Activated naive CD4-positive, alpha-beta T cell treated with anti-CD3 and anti-CD28 coated beads for 36 hours (primary cell): ENCODE measurements at places on chromosomes 13 and 19. TPM values are rescaled to one million over a fixed set of nuclear protein-coding genes. Genes with fewer than 3 reads are reported as not detected.
A peak's percentile ranks its signal among the peaks of the same experiment; 100 is the strongest.

CTXN1 gene
- total RNA-seq: 0.43 TPM

ZNF665 gene
- total RNA-seq: 4.3 TPM

FBXO46 gene
- total RNA-seq: 23.2 TPM

PRODH2 gene
- total RNA-seq: not detected

KLF12 gene
- total RNA-seq: 19.9 TPM

KLHL26 gene
- total RNA-seq: 8.9 TPM

RFXAP gene
- total RNA-seq: 12.2 TPM

KLF5 gene
- 1.3 TPM for total RNA-seq

ZNF43 gene
- total RNA-seq: 27.8 TPM

LRRC8E gene
- total RNA-seq: not detected

ZNF681 gene
- 5.1 TPM for total RNA-seq

DNA sequence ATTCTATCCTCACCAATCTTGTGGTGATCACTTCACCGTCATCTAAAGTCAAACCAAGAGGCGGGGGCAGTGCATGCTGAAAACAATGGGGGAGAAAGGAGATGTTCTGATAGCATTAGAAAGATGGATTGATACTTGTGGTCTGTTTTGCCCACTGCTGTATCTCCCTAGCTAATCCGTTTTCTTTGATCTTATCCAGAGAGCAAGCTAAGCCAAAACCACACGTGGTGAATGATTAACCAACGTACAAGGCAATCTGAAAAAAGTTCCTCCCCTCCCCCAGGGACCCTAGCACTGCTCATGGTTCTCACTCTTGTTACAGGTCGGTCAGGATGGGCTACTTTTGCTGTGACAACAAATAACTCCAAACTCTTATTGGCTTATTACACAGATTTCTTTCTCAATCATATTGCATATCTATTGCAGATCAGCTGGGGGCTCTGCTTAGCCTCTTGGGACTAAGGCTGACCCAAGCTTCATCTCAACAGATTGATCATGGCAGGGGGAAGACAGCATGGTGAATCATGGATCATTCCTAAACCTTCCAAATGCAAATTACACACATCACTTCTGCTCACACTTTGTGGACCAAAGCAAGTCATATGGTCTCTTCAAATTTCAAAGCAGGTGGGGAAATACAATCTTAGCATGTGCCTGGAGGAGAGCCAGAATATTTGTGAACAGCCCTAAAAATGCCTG, 11.9 kb upstream of the C13orf42 start:
- no peaks in the 10 kb centered on the region for H3K36me3 ChIP-seq
- peaks cover 10% of the 10 kb centered on the region for H3K27me3 ChIP-seq
- H3K4me1 ChIP-seq: peaks cover 5% of the 10 kb centered on the region
- DNase-seq: no peak

DNA sequence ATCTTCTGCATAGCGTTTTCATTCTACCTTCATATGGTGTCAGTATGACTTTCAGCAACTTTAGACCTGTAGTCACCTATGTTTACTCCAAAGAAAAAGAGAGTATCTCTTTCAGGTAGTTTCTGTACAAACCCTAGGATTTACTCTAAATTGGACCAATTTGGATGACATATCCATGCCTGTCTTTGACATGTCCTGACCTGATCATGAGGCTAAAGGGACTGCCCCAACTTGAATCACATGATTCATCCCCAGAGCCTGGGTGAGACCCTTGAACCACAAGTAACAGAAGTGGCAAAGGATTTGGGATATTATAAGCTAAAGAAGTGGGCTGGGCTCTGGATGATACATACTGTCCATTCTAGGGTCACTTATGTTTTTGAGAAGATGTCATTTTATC, 124.5 kb upstream of the CSNK1A1L start:
- no peaks in the 10 kb centered on the region for H3K36me3 ChIP-seq
- no peaks in the 10 kb centered on the region for H3K27me3 ChIP-seq
- no peak overlapping the region for H3K4me3 ChIP-seq
- H3K27ac ChIP-seq: no peak overlapping the region
- no peaks in the 10 kb centered on the region for H3K4me1 ChIP-seq
- DNase-seq: no peak

GRCh38 chr19:17997969-17998826, 9.8 kb upstream of the ARRDC2 start:
- no peak overlapping the region for H3K27ac ChIP-seq
- H3K4me1 ChIP-seq: peaks cover 17% of the 10 kb centered on the region
- no peak for DNase-seq
- H3K4me3 ChIP-seq: no peak overlapping the region
- H3K27me3 ChIP-seq: no peaks in the 10 kb centered on the region

GRCh38 chr13:106373989-106374572, 161.4 kb downstream of the EFNB2 start:
- H3K36me3 ChIP-seq: no peaks in the 10 kb centered on the region
- H3K4me3 ChIP-seq: no peak overlapping the region
- peaks cover 3% of the 10 kb centered on the region for H3K4me1 ChIP-seq
- H3K27ac ChIP-seq: no peak overlapping the region
- peak; percentile 55 for DNase-seq

GRCh38 chr13:70502944-70503343, 394.7 kb upstream of the KLHL1 start:
- no peak for DNase-seq
- H3K4me3 ChIP-seq: no peak overlapping the region
- no peak overlapping the region for H3K27ac ChIP-seq
- no peaks in the 10 kb centered on the region for H3K36me3 ChIP-seq
- H3K4me1 ChIP-seq: no peaks in the 10 kb centered on the region

DNA sequence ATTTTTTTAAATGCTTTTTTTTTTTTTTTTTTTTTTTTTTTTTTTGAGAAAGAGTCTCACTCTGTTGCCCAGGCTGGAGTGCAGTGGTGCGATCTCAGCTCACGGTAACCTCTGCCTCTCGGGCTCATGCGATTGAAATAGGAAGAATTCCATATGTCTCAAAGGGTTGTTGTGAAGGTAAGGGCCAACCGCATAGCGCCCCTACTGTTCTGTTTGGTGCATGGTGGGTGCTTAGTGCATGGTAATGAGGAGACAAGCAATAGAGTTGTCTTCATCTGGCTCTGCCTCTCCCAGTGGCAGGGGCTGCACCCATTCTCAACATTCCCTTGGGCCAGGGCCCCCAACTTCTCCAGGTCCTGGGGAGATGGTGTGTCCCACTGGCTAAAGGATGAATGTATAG, 68.7 kb downstream of the RASL11A start:
- no peak overlapping the region for H3K4me3 ChIP-seq
- H3K27ac ChIP-seq: no peak overlapping the region
- DNase-seq: peak; percentile 65
- H3K36me3 ChIP-seq: no peaks in the 10 kb centered on the region
- H3K4me1 ChIP-seq: peaks cover 2% of the 10 kb centered on the region
- H3K27me3 ChIP-seq: no peaks in the 10 kb centered on the region

- DNase-seq: no peak
- H3K4me3 ChIP-seq: no peak overlapping the region
- H3K27me3 ChIP-seq: no peaks in the 10 kb centered on the region
- H3K36me3 ChIP-seq: peaks cover 1% of the 10 kb centered on the region
- no peak overlapping the region for H3K27ac ChIP-seq
- H3K4me1 ChIP-seq: peaks cover 21% of the 10 kb centered on the region
Measured at GRCh38 chr13:42413484-42413815, 141.5 kb downstream of the AKAP11 start.

- DNase-seq: no peak
- H3K4me3 ChIP-seq: no peak overlapping the region
- H3K27me3 ChIP-seq: no peaks in the 10 kb centered on the region
- H3K27ac ChIP-seq: no peak overlapping the region
- H3K36me3 ChIP-seq: no peaks in the 10 kb centered on the region
Measured at GRCh38 chr13:19791953-19792537, 9.3 kb upstream of the PSPC1 start.

DNA sequence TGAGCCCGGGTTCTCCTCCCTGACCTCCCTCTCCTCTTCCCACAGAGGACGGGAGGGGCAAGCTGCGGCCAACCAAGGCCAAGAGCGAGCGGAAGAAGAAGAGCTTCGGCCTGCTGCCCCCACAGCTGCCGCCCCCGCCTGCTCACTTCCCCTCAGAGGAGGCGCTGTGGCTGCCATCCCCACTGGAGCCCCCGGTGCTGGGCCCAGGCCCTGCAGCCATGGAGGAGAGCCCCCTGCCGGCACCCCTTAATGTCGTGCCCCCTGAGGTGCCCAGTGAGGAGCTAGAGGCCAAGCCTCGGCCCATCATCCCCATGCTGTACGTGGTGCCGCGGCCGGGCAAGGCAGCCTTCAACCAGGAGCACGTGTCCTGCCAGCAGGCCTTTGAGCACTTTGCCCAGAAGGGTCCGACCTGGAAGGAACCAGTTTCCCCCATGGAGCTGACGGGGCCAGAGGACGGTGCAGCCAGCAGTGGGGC, 162.2 kb downstream of the KDM4B start:
- peaks cover 4% of the 10 kb centered on the region for H3K36me3 ChIP-seq
- no peaks in the 10 kb centered on the region for H3K27me3 ChIP-seq
- peak overlapping the region; percentile 49 for H3K4me3 ChIP-seq
- peak overlapping the region; percentile 83 for H3K27ac ChIP-seq
- DNase-seq: no peak
- peaks cover 22% of the 10 kb centered on the region for H3K4me1 ChIP-seq

- H3K27me3 ChIP-seq: peaks cover 7% of the 10 kb centered on the region
- no peaks in the 10 kb centered on the region for H3K36me3 ChIP-seq
- no peak overlapping the region for H3K4me3 ChIP-seq
- DNase-seq: no peak
- H3K27ac ChIP-seq: no peak overlapping the region
Measured at GRCh38 chr13:38819053-38819452, 132.2 kb downstream of the FREM2 start.

GRCh38 chr19:1063909-1064660, 2.9 kb upstream of the ARHGAP45 start:
- H3K27ac ChIP-seq: no peak overlapping the region
- no peak overlapping the region for H3K4me3 ChIP-seq
- H3K27me3 ChIP-seq: no peaks in the 10 kb centered on the region
- peaks cover 23% of the 10 kb centered on the region for H3K4me1 ChIP-seq
- no peak for DNase-seq

GRCh38 chr19:6021878-6022569, 44.1 kb upstream of the RANBP3 start:
- no peaks in the 10 kb centered on the region for H3K27me3 ChIP-seq
- H3K27ac ChIP-seq: no peak overlapping the region
- DNase-seq: peak; percentile 93
- H3K4me3 ChIP-seq: no peak overlapping the region
- no peaks in the 10 kb centered on the region for H3K36me3 ChIP-seq
- H3K4me1 ChIP-seq: peaks cover 4% of the 10 kb centered on the region

DNA sequence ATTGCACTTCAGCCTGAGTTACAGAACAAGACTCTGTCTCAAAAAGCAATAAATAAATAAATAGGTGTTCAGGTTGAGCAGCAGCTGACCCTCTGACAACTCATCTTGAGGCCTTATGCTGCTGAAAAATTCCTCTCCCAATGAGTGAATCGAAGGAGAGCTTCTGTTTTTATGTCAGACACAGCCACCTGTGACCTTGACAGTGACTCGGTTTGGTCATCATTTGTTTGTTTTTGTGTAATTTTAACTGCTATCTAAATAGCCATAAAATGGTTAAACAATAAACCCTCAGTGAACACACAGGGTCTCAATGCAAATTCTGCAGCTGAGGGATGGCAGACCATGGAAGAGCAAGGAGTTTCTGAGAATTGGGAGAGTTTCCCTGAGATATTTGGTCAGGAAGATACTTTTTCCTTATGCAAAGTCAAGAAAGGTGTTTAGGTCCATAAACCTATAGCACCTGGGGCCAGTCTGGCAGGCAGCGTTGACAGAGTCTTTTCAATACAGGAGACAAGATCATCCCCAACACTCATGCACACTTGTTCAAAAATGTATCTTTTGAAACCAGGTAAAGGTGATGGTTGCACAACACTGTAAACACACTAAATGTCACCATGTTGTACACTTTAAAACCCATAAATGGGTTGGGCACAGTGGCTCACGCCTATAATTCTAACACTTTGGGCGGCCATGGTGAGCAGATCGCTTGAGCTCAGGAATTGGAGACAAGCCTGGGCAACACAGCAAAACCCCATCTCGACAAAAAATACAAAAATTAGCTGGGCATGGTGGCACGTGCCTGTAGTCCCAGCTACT, 16.6 kb upstream of the SLC25A30 start:
- no peaks in the 10 kb centered on the region for H3K27me3 ChIP-seq
- no peak for DNase-seq
- H3K27ac ChIP-seq: no peak overlapping the region
- no peaks in the 10 kb centered on the region for H3K36me3 ChIP-seq
- H3K4me1 ChIP-seq: no peaks in the 10 kb centered on the region

- peak; percentile 21 for DNase-seq
- no peaks in the 10 kb centered on the region for H3K36me3 ChIP-seq
- H3K4me1 ChIP-seq: peaks cover 96% of the 10 kb centered on the region
- H3K27me3 ChIP-seq: no peaks in the 10 kb centered on the region
- no peak overlapping the region for H3K4me3 ChIP-seq
Measured at GRCh38 chr13:99000137-99000536, 22.3 kb upstream of the DOCK9 start.

GRCh38 chr19:3818466-3818865, 32.3 kb upstream of the MATK start:
- peak; percentile 74 for DNase-seq
- no peak overlapping the region for H3K27ac ChIP-seq
- H3K36me3 ChIP-seq: no peaks in the 10 kb centered on the region
- H3K27me3 ChIP-seq: no peaks in the 10 kb centered on the region
